Stimulated activated CD4-positive, alpha-beta T cell treated with anti-CD3 and anti-CD28 coated beads, Interleukin-12 subunit alpha, Interleukin-12 subunit beta, amount 100 ng/mL, for 48 hours (primary cell): ENCODE measurements at places on chromosomes 7 and 10.

DNA sequence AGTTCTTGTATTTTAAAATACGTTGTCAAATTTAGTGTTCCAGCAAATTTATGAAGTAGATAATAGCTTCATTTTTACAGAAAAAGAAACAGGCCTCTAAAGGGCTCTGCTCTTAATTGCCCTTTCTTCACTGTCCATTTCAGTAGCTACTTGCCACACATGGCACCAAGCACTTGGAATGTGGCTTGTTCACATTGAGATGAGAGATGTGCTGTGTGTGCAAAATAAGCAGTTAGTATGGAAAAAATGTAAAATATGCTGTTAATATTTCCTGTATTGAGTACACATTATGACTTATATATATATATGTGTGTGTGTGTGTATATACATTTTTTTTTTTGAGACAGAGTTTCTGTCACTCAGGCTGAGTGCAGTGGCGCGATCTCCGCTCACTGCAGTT lies 19.5 kb downstream of the RBM33 start:
- DNase-seq = no peak

DNA sequence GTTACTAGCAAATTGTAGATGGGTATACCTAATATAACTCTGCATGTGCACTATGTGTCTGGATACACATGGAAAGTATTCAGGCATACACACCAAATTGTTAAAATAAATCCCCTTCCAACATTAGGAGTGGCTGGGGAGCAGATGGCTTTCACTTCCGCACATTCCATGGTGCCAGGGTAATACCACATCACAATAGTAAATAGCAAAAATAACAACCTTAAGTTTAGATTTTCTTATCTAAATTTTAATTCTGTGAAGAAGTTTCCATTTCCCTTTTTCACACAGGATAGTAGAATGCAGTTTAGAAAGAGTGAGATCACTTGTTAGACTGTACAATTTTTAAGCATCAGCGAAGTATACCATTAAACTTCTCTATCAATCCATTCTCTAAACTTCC lies 5.8 kb upstream of the ALOX5 start:
- DNase-seq = no peak

DNA sequence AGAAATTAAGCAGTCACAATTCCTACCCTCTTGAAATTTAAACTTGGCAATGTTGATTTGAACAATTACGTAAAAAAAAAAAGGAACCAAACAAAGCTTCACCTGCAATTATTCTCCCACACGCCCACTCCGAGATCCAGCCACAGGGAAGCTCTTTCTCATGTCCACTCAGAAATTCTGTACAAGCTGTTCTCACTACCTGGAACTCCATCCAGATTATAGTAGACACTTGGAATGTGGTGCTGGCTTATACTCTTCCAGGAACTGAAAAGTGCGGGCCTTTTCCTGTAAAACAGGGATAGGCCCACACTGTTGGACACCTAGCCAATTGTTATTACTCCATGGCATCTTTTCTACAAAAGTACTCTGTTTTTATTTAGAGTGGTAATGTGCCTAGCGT lies 20.3 kb upstream of the TOMM7 start:
- DNase-seq = no peak

GRCh38 chr7:139887992-139888481 lies 59.0 kb downstream of the TBXAS1 start:
- DNase-seq = no peak

DNA sequence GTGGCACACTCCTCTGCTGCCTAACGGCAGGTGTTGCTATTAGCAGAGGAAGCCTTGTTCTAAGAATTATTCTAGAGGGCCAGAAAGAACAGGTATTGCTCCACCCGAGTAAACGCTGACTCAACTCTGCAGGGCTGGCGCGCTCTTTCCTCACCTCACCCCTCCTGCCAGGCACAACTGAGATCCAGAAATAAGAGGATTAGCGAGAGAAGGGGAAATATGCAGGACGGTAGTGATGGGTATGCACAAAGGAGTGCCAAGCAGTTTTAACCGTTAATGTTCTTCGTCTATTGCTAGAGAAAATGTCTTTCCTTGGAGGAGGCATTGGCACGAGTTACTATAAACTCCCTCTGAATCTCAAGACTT lies 369 bp upstream of the SCIN start:
- DNase-seq = no peak

DNA sequence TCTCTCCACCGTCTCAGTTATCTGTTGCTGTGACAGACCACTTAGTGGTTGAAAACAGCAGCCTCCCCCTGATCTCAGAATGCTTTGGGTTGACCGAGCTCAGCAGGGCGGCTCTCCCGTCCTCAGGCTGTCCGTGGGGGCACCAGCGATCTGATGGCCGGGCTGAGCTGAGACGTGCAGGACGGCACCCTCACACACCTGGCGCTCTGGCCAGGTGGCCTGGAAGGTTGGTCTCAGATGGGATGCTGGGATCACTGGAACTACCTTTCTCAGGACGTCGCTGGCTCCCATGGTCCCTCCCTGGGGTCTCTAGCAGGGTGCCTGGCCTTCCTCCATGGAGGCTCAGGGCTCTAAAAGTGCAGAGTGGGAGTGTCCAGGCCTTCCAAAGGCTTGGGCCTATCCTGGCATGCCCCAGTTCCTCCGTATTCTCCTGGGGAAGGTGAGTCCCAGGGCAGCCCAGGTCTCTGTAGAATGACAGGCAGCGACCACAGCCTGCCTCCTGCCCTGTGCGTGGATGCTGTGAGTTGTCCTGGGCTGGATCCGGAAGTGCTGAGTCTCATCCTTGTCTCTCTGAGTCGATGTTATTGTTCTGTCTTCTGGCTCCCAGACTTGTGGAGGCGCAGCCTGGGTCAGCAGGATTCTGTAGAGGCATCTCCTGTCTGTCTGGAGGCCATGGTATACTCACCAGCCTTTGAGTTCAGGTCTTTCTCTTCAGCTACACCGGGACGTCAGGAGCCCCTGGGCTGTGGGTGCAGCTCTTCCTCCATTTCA lies 12.2 kb upstream of the PWWP2B start:
- no peak for DNase-seq

DNA sequence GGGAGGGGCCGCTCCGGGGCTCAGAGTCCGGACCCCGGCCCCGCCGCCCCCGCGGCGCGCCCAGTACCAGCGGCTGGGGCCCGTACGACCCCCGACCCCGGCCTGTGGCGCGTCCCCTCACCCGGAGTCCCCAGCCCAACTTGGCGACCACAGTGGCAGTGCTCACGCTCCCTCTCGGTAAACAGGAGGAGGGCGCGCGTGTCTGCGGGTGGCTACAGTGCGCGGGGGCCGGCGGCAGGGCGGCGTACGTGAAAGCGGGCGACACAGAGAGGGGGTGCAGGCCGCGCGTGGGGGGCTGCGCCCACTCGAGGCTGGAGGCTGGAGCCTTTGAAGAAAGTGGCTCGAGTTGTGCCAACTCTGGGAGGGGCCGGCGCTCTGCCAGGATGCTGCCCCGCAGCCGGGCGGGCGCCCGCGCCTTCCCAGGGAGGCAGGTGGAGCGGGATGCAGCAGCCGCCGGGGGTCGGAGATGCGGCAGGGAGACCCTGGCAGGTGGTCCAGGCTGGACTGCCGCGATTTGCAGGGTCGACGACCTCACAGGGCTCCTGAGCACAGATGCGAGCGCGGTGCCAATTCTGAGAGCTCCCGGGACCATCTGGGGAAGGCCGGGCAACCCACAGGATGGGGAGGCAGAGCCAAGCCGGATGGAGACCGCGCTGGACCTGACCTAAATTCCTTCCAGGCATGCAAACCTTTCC lies 655 bp downstream of the PTPRE start:
- DNase-seq = no peak

DNA sequence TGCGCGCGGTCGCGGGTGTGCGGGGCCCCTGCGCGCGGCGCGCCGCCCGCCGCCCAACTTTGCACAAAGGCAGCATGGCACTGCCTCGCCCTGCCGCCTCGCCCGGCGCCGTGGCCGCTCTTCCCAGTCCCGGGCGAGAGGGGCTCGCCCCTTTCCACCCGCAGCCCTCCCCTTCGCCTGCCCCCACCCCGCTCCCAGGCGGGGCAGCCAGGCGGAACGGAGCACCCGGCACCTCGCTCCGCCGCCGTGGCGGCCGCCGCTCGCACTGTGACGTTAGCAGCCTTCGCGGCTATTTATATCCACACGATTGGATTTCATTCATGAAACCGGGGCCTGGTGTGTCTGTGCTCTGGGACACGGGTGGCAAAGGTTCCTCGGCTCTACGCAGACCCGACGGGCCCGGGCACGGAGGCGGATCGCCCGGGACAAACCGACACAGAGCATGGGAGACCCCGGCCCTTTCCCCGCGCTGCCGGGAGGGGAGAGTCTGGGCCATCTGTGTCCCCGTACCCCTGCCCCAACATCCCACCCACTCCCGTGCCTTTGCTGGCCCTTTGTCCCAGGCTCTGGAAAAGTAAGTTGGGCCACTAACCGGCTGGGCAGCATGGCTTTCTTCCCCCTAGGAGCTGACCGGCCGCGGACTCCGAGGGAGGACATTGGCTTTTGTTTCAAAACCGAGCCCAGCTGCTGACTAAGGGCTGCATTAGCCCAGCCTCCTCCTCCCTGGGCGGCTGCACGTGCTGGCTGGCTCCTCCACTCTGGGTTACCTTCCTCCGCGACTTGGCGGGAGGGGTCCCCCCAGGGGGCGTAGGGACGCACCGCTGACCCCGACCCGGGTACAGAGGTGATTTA lies at the start of gene RHOBTB1:
Gene RHOBTB1, minus strand, starts transcription at position 128 of the 852 bp plus-strand sequence. CDS start 32,643 bp downstream, outside the sequence.
- DNase-seq = no peak
